H7 (cell line): ENCODE measurements at places on chromosomes 6 and 20. TPM values are rescaled to one million over a fixed set of nuclear protein-coding genes. Genes with fewer than 3 reads are reported as not detected.
A peak's percentile ranks its signal among the peaks of the same experiment; 100 is the strongest.

GRCh38 chr6:28489366-28490204, 26.0 kb downstream of the GPX6 start:
- DNase-seq = peak; percentile 87

- DNase-seq = no peak
These were observed 347.5 kb downstream of the PRL start for GRCh38 chr6:21949211-21949801.

GRCh38 chr6:162290846-162291465, 436.6 kb downstream of the PRKN start:
- no peak for DNase-seq

DNA sequence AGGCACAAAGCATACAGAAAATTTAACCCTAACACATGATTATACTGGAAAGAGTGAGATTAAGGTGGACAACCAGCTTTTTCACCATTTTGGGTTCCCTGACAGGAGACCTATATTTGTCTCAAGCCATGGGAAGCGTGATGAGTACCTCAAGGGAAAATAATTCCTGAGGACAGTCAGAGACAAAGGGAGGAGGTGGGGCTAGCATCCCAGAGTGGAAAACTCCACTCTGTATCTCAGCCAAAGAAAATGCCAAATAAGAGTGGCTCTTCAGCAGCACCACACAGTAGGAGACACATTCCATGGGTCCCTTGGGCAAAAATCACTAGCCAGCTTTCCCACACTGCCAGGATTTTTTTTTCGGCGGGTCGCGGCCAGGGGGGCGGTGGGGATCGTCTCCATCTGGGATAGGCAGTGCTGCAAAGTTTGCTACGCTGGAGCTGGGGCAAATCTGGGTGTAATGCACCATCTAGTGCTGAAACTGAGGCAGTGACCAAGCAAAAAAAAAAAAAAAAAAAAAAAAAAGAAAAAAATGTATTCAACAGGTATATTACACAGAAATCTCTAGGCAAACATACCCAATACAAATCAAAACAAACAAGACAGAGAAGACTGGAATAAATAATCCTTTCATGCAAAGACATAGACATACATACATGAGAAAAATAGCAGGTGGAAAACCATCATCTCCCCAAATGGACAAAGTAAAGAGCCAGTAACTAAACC, 77.3 kb upstream of the SLC35F1 start:
- peak; percentile 65 for DNase-seq

ATAT1 gene
- total RNA-seq = 11.7 and 13.1 TPM in 2 replicates

PCMTD2 gene
- 38.0 and 57.6 TPM in 2 replicates for total RNA-seq
